ENCODE measurements at places on chromosomes 3 and 15.

GRCh38 chr3:16616083-16616482, 10.9 kb upstream of the DAZL start:
- no peak for DNase-seq

DNA sequence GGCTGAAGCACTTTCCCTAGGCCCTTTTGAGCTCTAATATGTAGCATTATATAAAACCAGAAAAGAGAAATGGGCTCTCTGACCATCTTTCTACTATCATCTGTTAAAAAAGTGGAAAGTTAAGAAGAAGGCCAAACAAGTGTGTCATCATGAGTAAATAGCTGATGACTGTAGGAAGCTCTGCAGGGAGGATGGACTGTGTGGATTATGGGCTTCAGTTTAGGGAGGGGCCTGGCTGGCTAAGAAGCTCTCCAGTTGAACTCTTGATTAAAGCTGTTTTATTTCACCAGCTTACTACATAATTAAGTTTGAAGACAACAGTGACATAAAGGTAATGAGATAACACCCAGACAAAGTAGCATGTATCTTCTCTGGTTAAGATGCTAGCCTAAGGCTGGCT, 30.6 kb downstream of the INTS14 start:
- no peak for DNase-seq

DNA sequence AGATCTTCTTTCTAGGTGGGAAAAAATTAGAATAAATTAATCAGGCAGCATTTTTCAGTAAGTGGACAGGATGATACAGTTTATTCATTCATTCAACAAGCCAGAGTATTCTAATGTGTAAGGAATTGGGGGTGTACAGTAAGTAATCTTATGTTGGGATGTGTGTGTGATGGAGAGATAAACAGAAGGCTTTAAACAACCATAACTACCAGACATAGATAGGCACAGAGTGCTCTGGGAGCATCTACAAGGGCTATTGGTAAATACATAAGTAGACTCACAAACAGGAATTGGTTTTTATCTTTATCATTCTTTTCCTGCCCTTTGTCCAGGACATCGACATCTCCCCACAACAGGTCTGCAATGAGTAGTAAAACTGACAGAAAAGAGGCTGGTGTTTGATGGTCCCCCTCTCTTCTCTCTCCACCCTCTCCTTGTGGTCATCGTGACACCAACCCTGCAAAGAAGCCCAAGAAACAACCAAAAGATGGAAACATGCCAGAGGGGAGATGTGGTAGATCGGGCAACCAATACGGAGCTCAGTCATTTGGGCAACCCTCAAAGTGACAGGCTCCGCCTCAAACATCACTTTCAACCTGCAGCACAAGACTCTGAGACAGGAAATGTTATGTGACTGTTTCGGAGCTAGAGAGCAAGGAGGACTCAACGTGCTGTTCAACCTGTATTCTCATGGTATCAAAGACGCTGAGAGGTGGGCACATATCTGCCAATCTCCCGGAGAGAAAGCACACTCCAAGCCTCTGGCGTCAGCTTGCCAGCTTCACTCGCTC, 28.7 kb upstream of the B3GNT5 start:
- no peak for DNase-seq

DNA sequence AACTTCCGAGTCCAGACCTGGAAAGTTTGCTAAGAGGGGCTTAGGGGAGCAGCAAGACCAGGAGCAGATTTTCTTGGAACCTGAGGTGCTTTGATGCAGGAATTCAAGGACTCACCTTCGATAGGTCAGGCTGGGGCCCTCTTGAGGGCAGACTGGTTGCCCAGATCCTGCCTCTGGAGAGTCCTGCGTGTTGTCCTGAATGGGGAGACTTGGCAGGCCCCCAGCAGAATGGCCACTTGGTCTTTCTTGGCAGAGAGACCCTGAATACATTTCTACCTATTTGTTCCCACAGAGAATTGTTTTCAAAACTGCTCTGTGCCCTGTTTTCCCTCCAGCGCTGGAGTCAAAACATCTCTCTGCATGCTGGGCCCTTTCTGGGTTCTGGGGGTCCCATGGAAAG, 4.2 kb downstream of the KLF13 start:
- DNase-seq = no peak

- no peak for DNase-seq
Observed at GRCh38 chr3:46361408-46362283, 7.7 kb downstream of the CCR2 start.

- no peak for DNase-seq
Observed at GRCh38 chr3:23612296-23612891, 193.4 kb upstream of the UBE2E1 start.

DNA sequence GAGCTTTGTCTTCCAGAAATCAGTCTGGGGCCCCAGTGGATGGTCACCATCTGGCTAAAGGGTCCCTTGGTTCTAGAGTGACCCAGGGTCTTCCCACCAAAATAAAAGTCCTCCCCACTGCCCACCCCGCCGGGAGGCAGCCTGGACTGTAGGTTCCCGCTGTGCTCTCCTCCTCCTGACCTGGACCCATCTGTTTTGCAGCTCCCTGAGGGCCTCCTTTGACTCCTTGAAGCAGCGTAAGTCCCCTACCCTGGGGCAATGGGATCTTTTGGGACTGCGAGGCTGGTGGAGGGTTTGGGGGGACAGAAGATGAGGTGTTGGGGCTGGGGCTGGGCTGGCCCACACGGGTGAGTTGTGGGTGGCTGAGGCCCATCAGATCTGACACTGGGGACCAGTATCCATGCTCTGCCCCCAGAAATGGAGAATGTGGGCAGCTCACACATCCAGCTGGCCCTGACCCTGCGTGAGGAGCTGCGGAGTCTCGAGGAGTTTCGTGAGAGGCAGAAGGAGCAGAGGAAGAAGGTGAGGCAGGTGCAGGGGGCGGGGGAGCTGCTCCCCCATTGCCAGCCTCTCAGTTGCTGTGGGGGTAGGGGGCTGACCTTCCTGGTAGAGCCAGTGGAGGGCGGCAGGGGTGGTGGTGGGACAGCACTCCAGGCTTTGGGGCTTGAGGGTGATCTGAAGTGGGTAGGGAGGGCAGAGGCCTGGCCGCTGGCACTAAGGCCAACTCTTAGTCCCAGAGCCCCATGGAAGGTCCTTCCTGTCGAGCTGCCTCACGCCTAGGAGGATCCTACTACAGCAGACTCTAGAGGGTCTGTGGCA, 30.4 kb downstream of the PSTPIP1 start:
- DNase-seq = no peak

DNA sequence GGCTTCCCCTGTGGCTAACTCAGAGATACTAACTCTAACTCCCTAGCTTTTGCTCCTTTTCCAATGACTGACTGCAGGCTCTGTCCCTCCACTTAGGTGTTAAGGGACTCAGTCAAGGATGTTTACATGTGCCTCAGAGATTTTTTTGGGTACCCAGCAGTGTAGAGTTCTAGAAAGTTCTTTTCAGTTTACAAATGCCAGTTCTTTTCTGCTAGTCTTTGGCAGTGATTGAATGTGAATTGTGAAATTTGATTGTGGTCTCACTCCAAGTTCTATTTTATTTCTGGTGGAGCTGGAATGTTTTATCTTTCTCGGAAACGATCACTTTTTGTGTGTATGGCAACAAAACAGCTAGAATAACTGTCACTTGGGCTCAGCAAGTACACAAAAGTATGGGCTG, 60.6 kb downstream of the IL1RAP start:
- no peak for DNase-seq

- DNase-seq = no peak
Observed at GRCh38 chr15:93671387-93671943, 559.9 kb upstream of the MCTP2 start.
